Smooth muscle cell of bladder (primary cell): ENCODE measurements at places on chromosomes 11 and 22. TPM values are rescaled to one million over a fixed set of nuclear protein-coding genes. Genes with fewer than 3 reads are reported as not detected.

The ST14 gene
- total RNA-seq: under 0.01 and 0.14 TPM in 2 replicates

The NRGN gene
- total RNA-seq: 0.14 TPM in 1 of 2 replicates, not detected in the other

The CD3D gene
- total RNA-seq: not detected in 2 replicates

The MGAT3 gene
- under 0.01 and 0.09 TPM in 2 replicates for total RNA-seq

The MAP6 gene
- total RNA-seq: 1.4 and 1.8 TPM in 2 replicates

The LRRC75B gene
- 6.4 TPM in 2 replicates for total RNA-seq

The POU2AF2 gene
- total RNA-seq: not detected in 2 replicates

The KDM4E gene
- total RNA-seq: not detected in 2 replicates

The SC5D gene
- total RNA-seq: 39.8 and 56.9 TPM in 2 replicates

The OR5AP2 gene
- not detected in 2 replicates for total RNA-seq

The HPX gene
- 0.43 and 0.46 TPM in 2 replicates for total RNA-seq

The ESAM gene
- 0.14 and 0.55 TPM in 2 replicates for total RNA-seq

The OLFML1 gene
- total RNA-seq: 3.1 and 3.8 TPM in 2 replicates

The OR51B5 gene
- 0.18 and 0.28 TPM in 2 replicates for total RNA-seq

The OR2D2 gene
- total RNA-seq: 0.14 and 0.18 TPM in 2 replicates

The CCDC83 gene
- 0.18 TPM in 1 of 2 replicates, not detected in the other for total RNA-seq

The FREY1 gene
- total RNA-seq: 1.00 and 1.4 TPM in 2 replicates

The VPREB1 gene
- total RNA-seq: not detected in 2 replicates

The CHST1 gene
- 0.14 and 0.37 TPM in 2 replicates for total RNA-seq

The PHLDB1 gene
- 48.4 and 108 TPM in 2 replicates for total RNA-seq

The CELSR1 gene
- total RNA-seq: 0.14 and 0.65 TPM in 2 replicates

The FGF19 gene
- total RNA-seq: not detected in 2 replicates

The PIK3IP1 gene
- 32.2 and 33.8 TPM in 2 replicates for total RNA-seq

The HTR3B gene
- not detected in 2 replicates for total RNA-seq

The LRRC74B gene
- total RNA-seq: not detected in 2 replicates

The RBMXL2 gene
- total RNA-seq: not detected in 2 replicates

The APOA5 gene
- not detected in 2 replicates for total RNA-seq

The GRIK4 gene
- 0.09 and 0.14 TPM in 2 replicates for total RNA-seq

The SCGB2A2 gene
- not detected in 2 replicates for total RNA-seq

The E2F8 gene
- not detected in 2 replicates for total RNA-seq

The NPAS4 gene
- total RNA-seq: not detected in 2 replicates

The FXYD6 gene
- 0.37 TPM in 1 of 2 replicates, not detected in the other for total RNA-seq

The ZNF202 gene
- total RNA-seq: 4.0 and 7.0 TPM in 2 replicates

The RFPL1 gene
- total RNA-seq: not detected in 2 replicates

The HTR3A gene
- not detected in 2 replicates for total RNA-seq

The AQP11 gene
- total RNA-seq: 2.8 and 6.0 TPM in 2 replicates

The FGF4 gene
- total RNA-seq: not detected in 2 replicates

The OR51E2 gene
- total RNA-seq: 0.09 TPM in 1 of 2 replicates, not detected in the other

The CHRM1 gene
- not detected in 2 replicates for total RNA-seq

The WNT11 gene
- total RNA-seq: 0.28 and 1.1 TPM in 2 replicates

The DLG2 gene
- 0.85 and 1.6 TPM in 2 replicates for total RNA-seq

The TCN2 gene
- 2.0 and 2.4 TPM in 2 replicates for total RNA-seq

The SLC6A5 gene
- under 0.01 TPM in 1 of 2 replicates, not detected in the other for total RNA-seq

The TEX54 gene
- total RNA-seq: not detected in 2 replicates

The ROBO3 gene
- total RNA-seq: 6.0 and 6.1 TPM in 2 replicates

The TP53AIP1 gene
- not detected in 2 replicates for total RNA-seq
